Stimulated activated CD4-positive, alpha-beta T cell treated with anti-CD3 and anti-CD28 coated beads, TNF-alpha, amount 100 ng/mL, for 4 hours (primary cell): ENCODE measurements at places on chromosomes 11 and 22.

DNA sequence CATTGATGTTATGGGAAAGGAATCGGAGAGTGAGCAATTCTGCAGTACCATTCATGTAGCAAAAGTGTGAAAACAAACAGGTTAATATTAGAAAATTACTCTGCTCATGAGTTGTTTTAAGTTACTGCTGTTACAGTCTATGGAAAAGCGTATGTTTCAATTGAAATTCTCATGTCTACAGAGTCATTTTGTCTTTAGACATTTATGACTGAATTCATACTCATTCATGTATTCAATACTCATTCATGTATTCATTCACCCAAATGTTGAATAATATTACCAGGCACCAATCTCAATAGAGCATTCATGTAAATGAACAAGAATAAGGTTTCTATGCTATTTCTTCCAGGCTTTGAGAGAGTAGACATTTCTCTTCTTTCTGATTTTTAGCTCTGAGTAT is 8.1 kb downstream of the FLI1 start:
- no peak for DNase-seq

GRCh38 chr11:105673089-105673488 is 63.2 kb downstream of the GRIA4 start:
- DNase-seq, result no peak

- DNase-seq, result no peak
Measured at GRCh38 chr11:90700789-90701439, 478.1 kb upstream of the CHORDC1 start.

DNA sequence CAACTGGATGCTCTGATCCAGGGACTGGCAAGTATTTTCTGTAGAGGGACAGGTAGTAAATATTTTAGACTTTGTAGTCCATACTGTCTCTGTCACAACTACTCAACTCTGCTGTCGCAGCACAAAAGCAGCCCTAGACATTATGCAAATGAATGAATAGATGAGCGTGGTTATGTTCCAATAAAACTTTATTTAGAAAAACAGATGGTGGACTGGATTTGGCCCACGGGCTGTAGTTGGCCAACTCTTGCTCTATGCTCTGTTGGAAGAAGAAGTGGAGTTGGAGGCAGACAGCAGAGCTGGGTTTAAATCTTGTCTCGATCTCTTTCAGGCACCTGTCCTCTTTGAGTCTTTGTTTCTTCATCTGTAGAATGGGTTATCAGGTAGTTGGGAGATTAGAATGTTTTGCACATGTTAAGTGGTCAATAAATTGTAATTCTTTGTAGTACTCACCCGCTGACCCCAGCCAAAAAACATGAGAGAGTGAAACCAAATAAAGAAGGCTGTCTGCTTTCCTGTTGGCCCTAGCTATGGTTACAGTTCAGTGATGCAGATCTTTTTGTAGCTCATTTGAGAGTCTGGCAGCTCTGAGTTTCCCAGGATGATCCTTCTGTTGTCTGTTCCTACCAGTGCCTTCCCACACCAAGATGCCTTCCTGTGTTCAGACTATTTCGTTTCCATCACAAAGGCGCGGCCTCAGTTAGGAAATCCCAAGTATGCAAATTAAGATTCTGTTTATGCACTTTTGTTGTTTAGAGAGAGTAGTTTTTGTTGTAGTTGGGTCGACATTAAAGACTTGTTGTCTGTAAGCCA is 198.1 kb upstream of the SEZ6L start:
- no peak for DNase-seq

DNA sequence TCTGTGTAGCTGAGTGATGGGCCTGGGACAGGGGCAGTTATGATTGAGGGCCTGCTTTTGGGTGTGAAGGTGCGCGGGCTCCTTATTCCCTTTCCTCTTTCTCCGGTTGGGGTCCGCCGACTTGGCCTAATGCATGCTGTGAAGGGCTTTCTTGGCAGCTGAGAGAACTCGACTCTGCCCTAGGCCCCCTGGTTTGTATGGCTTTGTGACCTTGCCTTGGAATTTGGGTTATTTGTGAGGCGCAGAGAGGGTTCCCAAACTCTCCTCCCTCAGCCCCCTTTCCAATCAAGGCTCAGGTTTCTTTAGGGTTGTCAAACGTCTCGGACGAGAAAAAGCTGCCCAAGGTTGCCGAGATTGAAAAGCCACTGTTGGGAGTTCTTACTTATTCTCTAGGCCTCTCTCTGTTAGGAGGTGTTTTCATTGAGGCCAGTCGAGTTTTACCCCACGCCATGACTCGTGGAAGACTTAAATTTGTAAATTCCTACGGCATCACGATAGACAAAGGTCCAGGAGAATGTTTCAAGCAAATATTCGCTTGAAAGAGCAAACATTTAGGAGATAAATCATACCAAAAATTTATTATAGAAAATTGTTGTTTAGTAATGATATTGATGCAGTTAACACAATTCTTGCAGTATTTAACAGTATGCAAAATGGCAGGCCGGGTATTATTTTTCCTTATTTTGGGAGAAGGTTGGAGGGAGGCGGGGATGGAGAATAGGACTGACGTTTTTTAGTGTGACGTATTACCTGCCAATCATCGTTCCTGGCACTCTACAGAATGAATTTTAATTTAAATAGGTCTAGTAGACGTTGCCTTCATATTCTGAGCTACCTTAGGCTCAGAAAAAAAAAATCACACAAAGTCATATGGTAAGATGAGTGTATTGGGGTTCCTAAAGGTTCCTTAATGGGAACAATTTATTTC is 689 bp downstream of the PDHX start:
- DNase-seq, result no peak

- DNase-seq, result no peak
Measured at GRCh38 chr11:79274636-79275331, 166.0 kb downstream of the TENM4 start.

- DNase-seq, result no peak
Measured at GRCh38 chr11:34730544-34731295, 109.8 kb downstream of the EHF start.

DNA sequence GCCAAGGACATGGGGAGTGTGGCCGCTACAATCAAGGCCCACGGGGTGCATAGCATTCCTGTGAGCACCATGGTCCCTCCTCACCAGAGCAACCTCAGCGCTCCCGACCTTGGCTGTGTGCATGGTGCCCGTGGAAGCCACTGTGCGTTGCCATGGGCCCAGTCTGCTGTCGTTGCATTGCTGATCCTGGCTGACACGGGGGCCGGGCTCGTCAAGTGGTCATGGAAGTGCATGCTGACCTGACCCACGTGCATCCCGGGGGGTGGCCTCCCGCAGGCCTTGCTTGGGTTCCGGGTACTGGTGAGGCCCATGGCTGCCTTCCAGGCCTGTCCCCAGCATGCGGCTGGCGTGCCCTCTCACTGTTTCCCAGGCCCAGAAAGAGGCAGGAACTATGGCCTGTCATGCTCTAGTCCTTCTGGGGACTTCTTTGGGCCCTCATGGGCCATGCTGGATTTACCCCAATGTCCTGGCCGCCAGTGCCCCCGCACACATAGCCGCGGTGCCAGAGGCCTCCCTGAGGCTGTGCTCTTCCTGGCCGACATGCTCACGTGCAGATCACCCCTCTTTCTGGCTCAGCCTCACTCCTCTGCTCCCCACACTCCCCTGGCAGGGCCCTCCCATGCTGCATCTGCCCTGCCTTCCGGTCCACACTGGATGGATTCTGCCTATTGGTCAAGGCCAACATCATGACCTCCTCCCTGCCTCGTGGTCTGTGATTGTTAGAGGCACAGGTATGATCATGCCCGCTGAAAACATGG is 1258.0 kb downstream of the BRD1 start:
- DNase-seq, result no peak

GRCh38 chr11:18322818-18323570 is 627 bp downstream of the GTF2H1 start:
- no peak for DNase-seq

DNA sequence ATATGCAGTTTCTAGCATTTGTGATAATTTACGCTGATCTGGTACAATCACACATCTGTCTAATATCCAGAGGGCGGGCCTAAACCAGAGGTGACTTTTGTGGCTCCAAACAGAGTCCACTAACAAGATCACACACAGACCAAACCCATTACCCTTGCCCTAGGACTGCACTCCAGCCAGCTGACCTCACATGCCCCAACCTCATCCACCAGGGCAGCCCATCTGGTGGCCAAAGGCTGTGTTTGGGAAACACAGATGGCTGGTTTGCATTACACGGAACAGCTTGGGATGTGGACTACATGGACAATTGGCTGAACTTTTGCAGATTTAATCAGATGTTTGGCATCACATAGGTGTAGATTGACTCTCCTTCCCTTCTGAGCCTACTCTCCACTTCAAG is 228.2 kb downstream of the GRIK4 start:
- no peak for DNase-seq

GRCh38 chr11:76700177-76701100 is 29.9 kb upstream of the LRRC32 start:
- no peak for DNase-seq
